ENCODE measurements at places on chromosomes 7 and 10. TPM values are rescaled to one million over a fixed set of nuclear protein-coding genes. Genes with fewer than 3 reads are reported as not detected.

DNA sequence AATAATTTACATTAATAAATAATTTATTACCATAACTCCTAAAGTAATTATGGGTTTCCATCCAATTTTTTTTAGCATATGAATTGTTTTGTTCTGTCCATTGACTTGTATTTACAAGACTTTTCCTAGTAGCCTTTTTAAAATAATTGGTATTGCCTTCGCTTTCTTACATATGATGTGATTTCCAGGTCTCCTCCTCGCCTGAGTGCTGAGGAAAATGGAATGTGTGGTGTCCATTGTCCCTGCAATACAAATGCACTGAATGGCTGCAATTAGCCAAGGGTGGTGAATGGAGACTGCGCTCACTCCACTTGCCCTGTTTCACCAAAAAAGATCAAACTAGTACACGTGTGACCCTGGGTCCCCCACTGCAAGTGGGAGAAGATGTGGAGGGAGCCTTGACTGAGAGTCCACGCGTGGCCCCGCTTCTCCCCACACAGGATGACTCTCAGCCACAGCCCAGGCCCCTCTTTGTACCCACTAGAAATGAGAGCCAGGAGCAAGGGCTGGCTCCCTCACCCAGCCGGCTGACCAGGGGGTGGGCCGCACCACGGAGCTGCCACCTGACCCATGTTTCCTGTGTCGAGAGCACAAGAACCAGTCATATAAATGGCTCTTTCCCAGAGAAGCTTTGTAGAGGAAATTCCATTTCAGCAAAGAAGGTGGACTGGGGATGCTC lies 52.6 kb downstream of the FAM53B start:
- no peaks in the 10 kb centered on the region for H3K27me3 ChIP-seq
- H3K27ac ChIP-seq: no peak overlapping the region
- no peaks in the 10 kb centered on the region for H3K36me3 ChIP-seq
- peaks cover under 1% of the 10 kb centered on the region for H3K4me1 ChIP-seq
- no peak for DNase-seq
- H3K4me3 ChIP-seq: no peak overlapping the region

GRCh38 chr10:53601260-53601875 lies 828.8 kb upstream of the MBL2 start:
- no peak for DNase-seq
- no peaks in the 10 kb centered on the region for H3K27me3 ChIP-seq
- H3K4me3 ChIP-seq: no peak overlapping the region
- H3K36me3 ChIP-seq: no peaks in the 10 kb centered on the region

DNA sequence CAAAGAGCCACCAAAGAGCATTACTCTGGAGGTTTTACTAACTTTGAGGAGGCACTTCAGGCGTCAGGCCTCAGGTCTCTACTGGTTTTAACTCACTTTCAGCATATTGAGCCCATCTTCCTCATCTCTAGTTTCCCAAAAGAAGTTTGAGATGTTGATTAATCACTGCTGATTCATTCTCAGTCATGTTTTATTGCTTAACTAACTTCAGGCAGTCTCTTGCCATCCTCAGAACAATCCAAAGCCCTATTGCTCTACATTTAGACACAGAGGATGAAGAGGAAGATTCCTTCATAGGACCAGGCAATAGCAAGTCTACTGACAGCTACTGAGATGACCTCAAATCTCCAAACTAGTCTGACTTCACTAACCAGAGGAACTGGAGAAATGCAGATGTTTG lies 39.1 kb upstream of the BET1 start:
- H3K4me3 ChIP-seq: no peak overlapping the region
- H3K36me3 ChIP-seq: no peaks in the 10 kb centered on the region
- DNase-seq: no peak
- H3K27ac ChIP-seq: no peak overlapping the region
- no peaks in the 10 kb centered on the region for H3K27me3 ChIP-seq

DNA sequence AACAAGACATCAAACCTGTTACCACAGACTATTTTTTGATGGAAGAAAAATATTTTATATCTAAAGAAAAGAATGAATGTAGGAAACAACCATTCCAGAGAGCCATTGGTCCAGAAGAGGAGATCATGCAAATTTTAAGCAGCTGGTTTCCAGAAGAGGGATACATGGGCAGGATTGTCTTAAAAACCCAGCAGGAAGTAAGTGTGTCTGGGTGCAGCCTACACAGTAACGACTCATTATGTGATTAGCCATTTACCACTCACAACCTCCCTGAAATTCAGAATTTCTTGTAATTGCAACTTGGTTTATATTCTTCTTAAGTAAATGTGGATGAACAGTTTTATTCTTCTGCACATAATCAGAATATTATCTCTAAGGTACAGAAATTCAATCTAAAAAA lies 46.2 kb downstream of the NOC3L start:
- no peaks in the 10 kb centered on the region for H3K4me1 ChIP-seq
- H3K36me3 ChIP-seq: no peaks in the 10 kb centered on the region
- no peak for DNase-seq
- H3K27ac ChIP-seq: no peak overlapping the region
- no peaks in the 10 kb centered on the region for H3K27me3 ChIP-seq

GRCh38 chr7:140041659-140042385 lies 20.9 kb downstream of the PARP12 start:
- H3K27ac ChIP-seq: no peak overlapping the region
- no peaks in the 10 kb centered on the region for H3K27me3 ChIP-seq
- DNase-seq: no peak
- H3K36me3 ChIP-seq: peaks cover 5% of the 10 kb centered on the region

Gene LIPM
- total RNA-seq: not detected

Gene CUBN
- 5.0 TPM for total RNA-seq

Gene C10orf143
- 6.6 TPM for total RNA-seq
